Activated T-cell treated with anti-CD3 and anti-CD28 coated beads, Interleukin-2, amount 50 U/mL, for 72 hours (primary cell): ENCODE measurements at places on chromosomes 2 and 18. TPM values are rescaled to one million over a fixed set of nuclear protein-coding genes. Genes with fewer than 3 reads are reported as not detected.

DNA sequence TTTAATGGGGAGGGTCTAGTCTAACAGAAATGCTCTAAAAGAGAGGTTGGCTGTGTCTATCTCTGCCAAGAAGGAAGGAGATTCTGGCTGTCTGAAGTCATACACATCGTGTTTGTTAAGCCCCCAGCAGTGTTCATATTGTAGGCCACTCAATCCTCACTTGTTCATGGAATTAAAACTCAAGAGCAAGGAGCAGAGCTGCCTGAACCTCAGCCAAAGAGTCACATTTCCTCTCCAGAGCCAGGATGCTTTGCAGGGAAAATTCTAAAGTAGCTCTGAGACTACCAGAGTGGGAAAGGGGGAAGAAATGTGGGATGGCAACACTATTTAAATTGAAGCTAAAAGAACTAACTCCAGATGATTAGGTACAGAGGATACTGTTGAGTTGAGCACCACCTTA lies 190.7 kb upstream of the CXCR4 start:
- no peak for DNase-seq

GRCh38 chr2:41694536-41695049 lies 353.2 kb upstream of the PKDCC start:
- DNase-seq, result no peak

- DNase-seq, result no peak
These were observed 231.9 kb downstream of the GALR1 start for GRCh38 chr18:77481541-77481940.

DNA sequence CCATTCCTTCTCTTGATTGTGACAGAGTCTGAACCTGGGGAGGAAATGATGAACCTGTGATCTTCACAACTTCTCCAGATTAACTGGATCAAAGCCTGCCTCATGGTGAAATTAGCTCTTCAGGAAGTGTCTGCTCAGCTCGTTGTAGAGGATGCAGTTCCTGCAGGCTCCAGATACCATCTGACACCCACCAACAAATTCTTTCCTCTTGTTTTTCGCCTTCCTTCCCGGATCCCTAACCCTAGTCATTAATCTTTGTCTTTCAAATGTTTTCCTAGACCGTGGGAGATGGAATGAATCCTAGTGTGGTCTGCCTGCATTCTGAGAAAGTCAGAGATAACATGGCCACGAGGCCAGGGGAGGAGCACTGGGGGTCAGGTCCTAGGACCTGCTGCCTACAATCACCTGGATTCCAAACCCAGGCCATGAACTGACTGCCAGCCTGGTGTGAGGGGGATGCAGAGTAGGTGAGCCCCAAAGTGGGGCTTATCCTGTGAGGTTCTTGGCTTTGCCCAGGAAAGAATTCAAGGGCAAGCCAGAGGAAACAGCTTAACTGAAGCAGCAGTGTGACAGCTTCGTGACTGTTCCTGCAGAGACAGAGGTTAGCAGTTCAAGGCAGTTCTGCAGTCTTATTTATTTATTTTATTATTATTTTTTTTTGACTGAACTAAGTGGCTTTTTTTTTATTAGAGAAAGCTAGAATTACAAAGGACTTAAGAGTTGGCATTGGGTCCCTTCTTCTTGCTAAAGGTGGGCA lies 67.8 kb downstream of the DIPK1C start:
- DNase-seq, result no peak

Gene TRIM43
- total RNA-seq, result not detected

Gene MAPRE3
- total RNA-seq, result 4.8 TPM

Gene INSIG2
- 23.1 TPM for total RNA-seq

Gene CD8B2
- 0.62 TPM for total RNA-seq

Gene LINC00305
- total RNA-seq, result not detected

Gene KCNG2
- not detected for total RNA-seq

Gene MOGAT1
- total RNA-seq, result not detected
